Stimulated activated CD4-positive, alpha-beta T cell treated with anti-CD3 and anti-CD28 coated beads, Interleukin-4, amount 100 ng/mL, for 48 hours (primary cell): ENCODE measurements at places on chromosomes 4 and X.

DNA sequence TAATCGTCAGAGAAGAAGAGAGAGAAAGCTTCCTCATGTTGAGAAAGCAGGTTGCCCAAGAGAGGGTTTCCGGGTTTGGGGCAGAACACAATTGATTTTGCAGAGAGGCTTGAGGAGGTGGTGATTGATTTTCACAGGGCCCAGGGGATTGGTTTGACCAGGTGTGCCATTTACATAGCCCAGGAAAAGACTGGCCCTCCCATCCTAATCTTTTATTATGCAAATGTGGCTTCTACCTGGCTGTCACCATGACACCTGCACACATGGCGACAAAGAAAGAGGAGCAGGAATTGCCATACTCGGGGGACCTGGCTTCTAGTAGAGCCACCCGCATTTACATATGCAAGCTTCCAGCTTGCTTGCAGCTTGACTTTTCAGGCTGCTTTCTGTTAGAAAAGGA, 405.3 kb downstream of the PPP4R3C start:
- DNase-seq: no peak

GRCh38 chr4:38782452-38783108, at the start of gene TLR10:
TSS of gene TLR10 (minus strand) at chr4:38782990. CDS start at chr4:38775590, 7,400 bp downstream.
- DNase-seq: no peak

GRCh38 chrX:39891781-39892180, 206.0 kb downstream of the BCOR start:
- DNase-seq: no peak

DNA sequence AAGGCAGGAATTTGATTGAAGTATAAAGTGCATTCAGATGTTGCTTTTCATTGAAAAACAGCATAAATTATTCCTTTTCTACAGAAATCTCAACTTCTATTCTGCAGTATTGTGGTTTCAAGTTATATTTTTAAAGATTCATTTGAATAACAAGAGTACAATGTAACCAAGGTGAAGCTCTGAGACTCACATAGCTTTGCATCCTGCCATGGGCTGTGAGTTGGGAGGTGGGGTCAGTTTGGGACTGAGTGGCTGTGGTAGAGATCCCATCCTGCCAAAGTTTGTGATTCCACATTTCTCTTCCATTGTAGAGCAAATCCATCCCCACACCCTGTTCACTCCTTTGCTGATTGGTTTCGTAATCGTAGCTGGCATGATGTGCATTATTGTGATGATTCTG, 69.2 kb downstream of the KIT start:
- DNase-seq: no peak

GRCh38 chr4:11748164-11748872, 319.6 kb upstream of the HS3ST1 start:
- no peak for DNase-seq

- DNase-seq: no peak
Measured at GRCh38 chr4:127120441-127121090, 512.2 kb upstream of the INTU start.

- DNase-seq: no peak
Measured at GRCh38 chr4:159922119-159922518, 819.2 kb downstream of the RAPGEF2 start.

GRCh38 chrX:67555578-67556203, 11.9 kb downstream of the AR start:
- DNase-seq: no peak

DNA sequence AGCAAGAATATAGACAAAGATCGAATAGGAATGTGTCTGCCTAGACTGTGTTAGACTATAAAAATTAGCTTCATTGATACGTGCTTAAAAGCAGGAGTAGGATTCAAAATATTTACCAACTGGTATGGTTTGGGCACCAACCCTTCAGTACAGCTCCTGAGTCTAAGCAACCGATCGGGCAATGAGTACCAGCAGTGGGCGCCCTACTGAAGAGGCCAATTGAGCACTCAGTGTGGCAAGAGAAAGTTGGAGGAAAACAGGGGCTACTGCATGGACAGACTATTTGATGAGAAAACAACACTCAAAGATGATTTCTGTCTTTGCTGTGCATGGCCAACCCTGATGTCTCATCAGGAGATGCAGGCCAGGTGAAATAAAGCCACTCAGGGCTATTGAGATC, 176.0 kb upstream of the NWD2 start:
- DNase-seq: no peak

GRCh38 chr4:243426-243825, 61.8 kb downstream of the ZNF732 start:
- DNase-seq: no peak

GRCh38 chrX:106932492-106932923, 12.3 kb downstream of the CLDN2 start:
- DNase-seq: no peak

DNA sequence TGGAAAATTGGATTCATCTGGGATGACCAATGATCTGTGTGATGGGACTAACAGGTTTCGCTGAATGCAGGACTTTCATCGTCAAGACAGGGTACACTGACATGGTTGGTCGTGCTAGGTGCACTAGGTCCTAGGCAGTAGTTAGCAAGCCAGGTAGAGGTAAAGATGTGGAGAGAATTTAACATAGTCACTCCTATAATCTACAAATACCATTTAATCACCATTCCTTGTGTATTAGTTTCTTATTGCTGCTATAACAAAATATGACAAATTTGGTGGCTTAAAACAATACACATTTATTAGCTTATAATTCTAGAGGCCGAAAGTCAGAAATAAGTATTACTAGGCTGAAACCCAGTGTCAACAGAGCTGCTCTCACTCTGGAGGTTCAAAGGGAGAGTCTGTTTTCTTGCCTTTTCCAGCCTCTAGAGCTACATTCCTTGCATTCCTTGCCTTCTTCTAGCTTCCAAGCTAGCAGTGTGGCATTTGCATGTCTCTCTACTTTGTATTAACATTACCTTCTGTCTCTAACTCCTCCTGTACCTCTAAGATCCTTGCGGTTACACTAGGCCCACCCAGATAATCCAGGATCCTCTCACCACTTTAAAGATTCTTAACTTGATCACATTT, 98.7 kb upstream of the GRIA3 start:
- no peak for DNase-seq

- DNase-seq: no peak
Measured at GRCh38 chr4:83510442-83510841, 25.5 kb upstream of the GPAT3 start.

DNA sequence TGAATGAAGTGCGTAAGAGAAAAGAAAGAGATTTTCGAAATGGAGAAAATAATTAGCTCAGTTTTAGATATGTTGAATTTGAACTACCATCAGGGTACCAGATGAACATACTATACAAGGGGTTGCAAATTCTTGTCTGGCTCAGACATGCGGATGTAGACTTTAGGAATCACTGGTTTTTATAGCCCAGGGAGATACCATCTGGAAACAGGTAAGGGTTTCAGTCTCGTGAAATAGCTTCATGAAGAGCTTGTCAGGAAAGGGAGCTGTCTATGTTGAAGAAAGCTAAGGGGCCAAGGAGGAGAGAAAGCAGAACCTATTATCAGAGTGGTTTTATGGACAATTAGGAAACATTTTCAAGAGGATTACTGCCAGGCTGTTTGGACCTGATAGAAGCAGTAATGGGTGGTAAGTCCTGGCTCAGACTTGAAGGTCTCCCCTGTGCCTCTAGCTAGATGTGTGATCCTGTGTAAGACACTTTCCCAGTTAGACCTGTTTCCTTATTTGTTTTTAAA, 6.7 kb downstream of the RAB9A start:
- DNase-seq: no peak

- DNase-seq: no peak
Measured at GRCh38 chr4:38377195-38377594, 286.8 kb upstream of the KLF3 start.

- no peak for DNase-seq
Measured at GRCh38 chr4:55510685-55511084, 36.0 kb downstream of the CLOCK start.

DNA sequence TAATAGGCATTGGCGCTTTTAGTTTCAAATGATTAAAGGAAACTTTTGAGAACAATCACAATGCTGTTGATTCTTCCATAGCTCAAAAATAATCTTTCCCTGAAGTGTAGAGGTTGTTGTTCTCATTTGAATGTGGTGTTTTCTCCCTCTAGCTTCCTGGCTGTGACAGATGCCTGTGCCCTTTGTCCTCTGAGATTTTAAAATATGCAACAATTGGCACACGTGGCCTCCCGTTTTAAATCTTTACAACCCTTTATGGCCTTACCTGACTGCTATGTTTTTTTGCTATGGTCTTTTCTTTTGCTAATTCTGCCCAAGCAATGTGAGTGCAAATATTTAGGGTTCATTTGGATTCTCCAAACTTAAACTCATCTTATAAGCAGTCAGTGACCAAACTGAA, 22.9 kb upstream of the CASK start:
- DNase-seq: no peak
